ENCODE measurements at places on chromosomes 2 and 18. TPM values are rescaled to one million over a fixed set of nuclear protein-coding genes. Genes with fewer than 3 reads are reported as not detected.
A peak's percentile ranks its signal among the peaks of the same experiment; 100 is the strongest.

Gene TUBA3E
- total RNA-seq: not detected

Gene COL4A3
- total RNA-seq: not detected

Gene RAX
- total RNA-seq: not detected

Gene FECH
- total RNA-seq: 25.1 TPM

Gene SH2D6
- total RNA-seq: 0.96 TPM

Gene AQP4
- not detected for total RNA-seq

DNA sequence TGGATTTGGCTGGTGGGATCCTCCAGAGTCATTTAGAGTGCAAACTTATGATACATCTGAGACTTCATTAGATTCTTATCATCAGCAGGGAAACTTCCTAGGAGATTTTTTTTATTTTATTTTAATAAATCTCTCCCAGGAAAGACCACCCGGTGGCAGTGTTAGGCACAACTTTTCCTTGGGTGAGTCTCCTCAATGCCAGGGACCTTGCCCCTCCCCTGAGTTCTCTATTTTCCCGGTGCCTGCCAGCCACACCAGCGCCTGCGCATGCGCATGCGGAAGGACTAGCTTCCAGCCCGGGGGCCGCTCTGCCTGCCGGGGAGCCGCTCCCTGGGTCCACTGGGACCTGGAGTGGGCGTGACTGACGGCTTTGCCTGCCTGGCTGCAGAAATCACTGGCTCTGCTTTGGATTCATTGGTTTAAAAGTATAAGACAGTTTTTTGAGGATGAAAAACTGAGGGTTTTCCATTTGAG, 86.6 kb downstream of the TMEM182 start:
- no peak for DNase-seq
- H3K27ac ChIP-seq: no peak overlapping the region
- peaks cover 11% of the 10 kb centered on the region for H3K27me3 ChIP-seq
- H3K4me3 ChIP-seq: no peak overlapping the region
- H3K36me3 ChIP-seq: no peaks in the 10 kb centered on the region
- H3K4me1 ChIP-seq: no peaks in the 10 kb centered on the region

DNA sequence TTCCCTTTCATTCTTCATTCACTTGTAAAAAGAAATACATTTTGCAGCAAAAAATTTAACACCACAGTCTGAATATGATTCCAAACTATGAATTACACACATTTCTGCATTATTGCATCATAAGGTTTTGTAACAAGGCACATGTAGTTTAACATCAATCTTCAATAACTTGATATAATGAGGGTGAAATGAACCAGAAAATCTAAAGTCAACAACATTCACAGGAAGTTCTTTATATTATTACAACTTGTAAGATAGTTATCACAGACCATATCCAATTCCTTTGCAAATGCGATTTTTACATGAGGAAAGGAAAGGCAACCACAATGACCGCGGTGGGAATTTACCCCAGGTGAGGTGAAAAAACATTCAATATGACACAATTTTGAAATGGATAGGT, 213.3 kb downstream of the NAPG start:
- H3K4me1 ChIP-seq: peaks cover 3% of the 10 kb centered on the region
- DNase-seq: no peak
- H3K27ac ChIP-seq: no peak overlapping the region
- no peaks in the 10 kb centered on the region for H3K36me3 ChIP-seq
- peaks cover 2% of the 10 kb centered on the region for H3K27me3 ChIP-seq

GRCh38 chr18:45755934-45756333, 32.0 kb downstream of the SLC14A1 start:
- no peak for DNase-seq
- peaks cover 2% of the 10 kb centered on the region for H3K4me1 ChIP-seq
- H3K27ac ChIP-seq: no peak overlapping the region
- H3K27me3 ChIP-seq: peaks cover 17% of the 10 kb centered on the region
- H3K36me3 ChIP-seq: no peaks in the 10 kb centered on the region

GRCh38 chr18:35236571-35237363, 4.1 kb upstream of the ZNF397 start:
- peaks cover 6% of the 10 kb centered on the region for H3K4me1 ChIP-seq
- no peaks in the 10 kb centered on the region for H3K27me3 ChIP-seq
- DNase-seq: no peak

- H3K4me3 ChIP-seq: no peak overlapping the region
- H3K4me1 ChIP-seq: no peaks in the 10 kb centered on the region
- DNase-seq: no peak
- H3K36me3 ChIP-seq: no peaks in the 10 kb centered on the region
- no peak overlapping the region for H3K27ac ChIP-seq
Measured at GRCh38 chr2:214019973-214020345, 390.9 kb upstream of the VWC2L start.

GRCh38 chr2:3483227-3483985, 35.9 kb downstream of the ADI1 start:
- no peak for DNase-seq
- H3K4me1 ChIP-seq: peaks cover 4% of the 10 kb centered on the region
- H3K27me3 ChIP-seq: no peaks in the 10 kb centered on the region
- no peak overlapping the region for H3K27ac ChIP-seq
- no peak overlapping the region for H3K4me3 ChIP-seq

- DNase-seq: peak; percentile 65
- H3K36me3 ChIP-seq: peaks cover 17% of the 10 kb centered on the region
- no peaks in the 10 kb centered on the region for H3K4me1 ChIP-seq
- H3K27ac ChIP-seq: no peak overlapping the region
- no peaks in the 10 kb centered on the region for H3K27me3 ChIP-seq
- H3K4me3 ChIP-seq: no peak overlapping the region
Measured at GRCh38 chr18:2547477-2548087, 23.7 kb downstream of the METTL4 start.

DNA sequence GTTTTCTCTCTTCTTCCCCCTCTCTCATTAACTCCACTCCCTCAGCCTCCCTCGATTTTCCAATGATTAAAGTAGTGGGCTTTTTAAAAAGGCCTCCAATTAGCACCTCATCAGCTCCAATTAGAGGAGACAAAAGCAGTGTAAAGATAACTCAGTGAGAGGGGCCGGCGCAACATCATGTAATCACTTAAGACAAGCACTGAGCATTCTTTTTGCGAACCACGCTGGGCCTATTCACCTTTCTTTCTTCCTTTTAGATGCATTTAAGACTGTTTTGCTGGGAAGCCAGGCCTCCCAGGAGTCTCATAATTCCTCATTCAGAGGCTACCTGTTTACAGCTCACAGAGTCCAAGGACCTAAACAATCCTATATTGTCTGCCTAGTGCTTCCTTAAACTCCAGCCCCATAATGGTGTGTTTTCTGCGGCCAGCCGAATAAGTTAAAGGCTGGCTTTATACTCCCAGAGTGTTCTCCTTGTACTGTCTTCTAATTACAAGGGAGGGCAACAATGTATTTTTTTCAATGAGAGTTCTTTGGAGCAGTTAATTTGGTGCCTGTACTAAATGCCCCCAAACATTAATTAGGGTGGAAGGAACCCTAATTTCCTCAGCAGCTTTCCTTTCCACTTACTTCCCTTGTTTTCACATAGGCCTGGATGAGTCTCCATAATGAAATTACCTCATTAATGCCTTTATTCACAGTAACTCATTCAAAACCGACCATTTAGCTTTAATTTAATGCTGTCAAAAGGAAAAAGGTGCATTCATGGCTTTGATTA, 28.0 kb upstream of the LMAN1 start:
- H3K27me3 ChIP-seq: peaks cover 11% of the 10 kb centered on the region
- no peak overlapping the region for H3K4me3 ChIP-seq
- DNase-seq: no peak
- H3K4me1 ChIP-seq: no peaks in the 10 kb centered on the region

Measured in activated CD4-positive, alpha-beta T cell treated with anti-CD3 and anti-CD28 coated beads, Interleukin-2, amount 10 ng/mL, durations not matched to agents 24 days and 14 days (primary cell).